GM23248 (cell line): ENCODE measurements at places on chromosomes 2 and 18. TPM values are rescaled to one million over a fixed set of nuclear protein-coding genes. Genes with fewer than 3 reads are reported as not detected.
A peak's percentile ranks its signal among the peaks of the same experiment; 100 is the strongest.

Gene REG1B
- not detected in 2 replicates for total RNA-seq

DNA sequence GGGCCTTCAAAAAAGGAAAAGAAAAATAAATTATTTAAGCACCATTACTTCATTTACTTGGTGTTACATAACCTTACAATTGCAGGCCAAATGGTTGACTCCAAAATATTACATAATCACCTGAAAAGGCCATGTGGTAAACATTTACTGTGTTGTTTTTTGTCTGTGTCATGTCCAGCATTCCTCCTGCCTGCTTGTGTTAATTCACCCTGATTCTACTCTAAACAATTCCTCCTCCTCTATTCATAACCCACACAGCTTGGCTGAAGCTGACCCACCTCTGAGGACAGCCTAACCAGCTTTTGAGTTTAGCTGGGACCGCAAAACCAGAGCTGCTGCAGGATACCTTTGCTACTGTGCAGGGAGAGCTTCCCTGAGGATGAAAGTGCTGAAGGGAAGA is 35.4 kb downstream of the TMX3 start:
- peak; percentile 76 for DNase-seq

GRCh38 chr2:215697003-215697402 is 261.1 kb upstream of the FN1 start:
- no peak for DNase-seq

GRCh38 chr2:211248841-211249240 is 692.4 kb downstream of the CPS1 start:
- DNase-seq = no peak

GRCh38 chr2:6071519-6071918 is 379.3 kb downstream of the SOX11 start:
- DNase-seq = no peak

GRCh38 chr2:65313126-65313953 is 85.7 kb downstream of the ACTR2 start:
- DNase-seq = no peak

DNA sequence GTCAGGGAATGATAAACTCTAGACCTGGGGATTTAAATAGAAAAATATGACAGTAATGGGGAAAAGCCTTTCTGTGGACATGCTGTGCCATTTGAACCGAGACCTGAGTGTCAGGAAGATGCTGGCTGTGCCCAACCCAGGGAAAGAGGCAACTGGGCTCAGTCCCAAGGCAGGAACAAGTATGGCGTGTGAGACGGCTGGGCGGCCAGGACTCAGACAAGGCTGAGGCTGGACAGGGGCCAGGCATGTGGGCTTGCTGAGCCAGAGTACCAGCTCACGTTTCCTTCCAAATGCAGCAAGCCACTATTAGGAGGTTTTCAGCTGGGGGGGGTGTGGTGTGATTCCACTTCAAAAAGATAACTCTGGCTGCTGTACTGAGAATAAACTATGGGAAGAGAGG is 92.4 kb downstream of the INPP5D start:
- peak; percentile 69 for DNase-seq

- no peak for DNase-seq
These were observed 43.6 kb downstream of the EEF1B2 start for GRCh38 chr2:206203331-206203730.

DNA sequence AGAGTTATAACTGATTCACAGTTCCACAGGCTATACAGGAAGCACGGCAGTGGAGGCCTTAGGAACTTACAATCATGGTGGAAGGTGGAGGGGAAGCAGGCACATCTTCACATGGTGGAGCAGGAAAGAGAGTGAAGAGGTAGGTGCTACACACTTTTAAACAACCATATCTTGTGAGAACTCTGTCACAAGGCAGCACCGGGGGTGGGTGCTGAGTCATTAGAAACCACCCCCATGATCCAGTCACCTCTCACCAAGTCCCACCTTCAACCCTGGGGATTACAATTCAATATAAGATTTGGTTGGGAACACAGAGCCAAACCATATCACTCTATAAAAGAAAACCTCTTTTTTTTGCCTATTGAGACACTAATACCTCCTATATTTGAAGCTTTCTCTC is 1108.5 kb upstream of the CDH2 start:
- DNase-seq = peak; percentile 5
